Peyer's patch (tissue), 4 donors: ENCODE measurements at places on chromosomes 3 and 15. TPM values are rescaled to one million over a fixed set of nuclear protein-coding genes. Genes with fewer than 3 reads are reported as not detected.

DNA sequence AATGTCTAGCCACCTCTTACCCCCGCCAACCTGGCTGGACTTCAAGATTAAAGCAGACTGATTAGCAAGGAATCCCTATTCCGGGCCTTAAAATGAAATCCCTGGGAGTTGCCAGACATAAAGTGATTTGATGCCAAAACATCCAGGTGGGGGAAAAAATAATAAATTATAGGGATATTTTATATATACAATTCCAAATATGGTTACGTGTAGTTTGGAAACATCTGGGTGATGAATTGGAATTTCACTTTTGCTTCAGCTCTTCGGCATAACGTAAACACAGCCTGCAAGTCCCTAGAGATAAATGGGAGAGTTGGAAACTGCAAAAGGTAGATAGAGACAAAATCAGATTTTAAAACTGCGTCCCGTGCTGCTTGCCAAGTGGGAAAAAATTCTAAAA, 545.5 kb upstream of the MDFIC2 start:
- DNase-seq, result no peak
- no peaks in the 10 kb centered on the region for H3K4me1 ChIP-seq
- no peaks in the 10 kb centered on the region for H3K36me3 ChIP-seq
- H3K27me3 ChIP-seq, result no peaks in the 10 kb centered on the region
- no peak overlapping the region for H3K4me3 ChIP-seq
- H3K27ac ChIP-seq, result no peak overlapping the region

Gene P4HTM
- 90.9 TPM for total RNA-seq

Gene HCN4
- not detected for total RNA-seq

Gene RPL22L1
- 28.3 TPM for total RNA-seq

DNA sequence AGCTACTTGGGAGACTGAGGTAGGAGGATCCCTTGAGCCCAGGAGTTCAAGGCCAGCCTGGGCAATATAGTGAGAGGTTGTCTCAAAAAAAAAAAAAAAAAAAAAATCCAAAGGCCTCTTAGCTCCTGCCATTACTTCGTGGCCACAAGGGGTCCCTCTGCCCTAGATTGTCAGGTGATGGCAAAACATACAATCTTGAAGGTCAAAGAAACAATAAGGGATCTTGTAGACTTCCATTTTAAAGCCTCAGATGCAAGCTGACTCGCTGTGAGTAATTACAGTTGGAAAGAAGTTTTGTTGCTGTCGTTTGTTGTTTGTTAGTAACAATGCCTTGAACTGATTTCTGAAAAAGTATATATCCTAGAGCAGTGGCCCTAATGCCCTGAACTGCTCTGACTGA, 55.9 kb upstream of the PLCL2 start:
- peak; percentile 82 for DNase-seq
- H3K4me3 ChIP-seq, result no peak overlapping the region
- H3K27ac ChIP-seq, result no peak overlapping the region
- no peaks in the 10 kb centered on the region for H3K27me3 ChIP-seq

DNA sequence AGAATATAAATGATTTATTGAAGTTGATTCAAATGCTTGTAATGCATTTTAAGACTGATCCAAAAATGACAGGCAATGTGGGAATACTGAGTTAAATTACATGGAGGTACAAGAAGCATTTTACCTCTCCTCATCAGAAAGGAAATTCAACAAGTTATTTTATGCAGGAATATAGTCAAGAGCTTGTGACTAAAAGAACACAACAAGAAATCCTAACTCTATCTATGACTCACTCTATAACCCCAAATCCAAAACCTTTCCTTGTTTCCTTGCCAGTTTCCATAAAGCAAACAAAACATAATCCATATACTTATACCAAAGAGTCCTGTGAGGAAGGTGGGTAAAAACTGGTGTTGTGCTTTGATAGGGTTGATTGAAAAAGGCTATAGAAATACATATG, 30.8 kb downstream of the SIN3A start:
- H3K27me3 ChIP-seq, result no peaks in the 10 kb centered on the region
- no peak for DNase-seq
- H3K4me3 ChIP-seq, result no peak overlapping the region
- no peaks in the 10 kb centered on the region for H3K36me3 ChIP-seq
- no peak overlapping the region for H3K27ac ChIP-seq
- no peaks in the 10 kb centered on the region for H3K4me1 ChIP-seq

Gene RASGRP1
- total RNA-seq, result 2.1 TPM

Gene SUSD5
- total RNA-seq, result 0.40 TPM

DNA sequence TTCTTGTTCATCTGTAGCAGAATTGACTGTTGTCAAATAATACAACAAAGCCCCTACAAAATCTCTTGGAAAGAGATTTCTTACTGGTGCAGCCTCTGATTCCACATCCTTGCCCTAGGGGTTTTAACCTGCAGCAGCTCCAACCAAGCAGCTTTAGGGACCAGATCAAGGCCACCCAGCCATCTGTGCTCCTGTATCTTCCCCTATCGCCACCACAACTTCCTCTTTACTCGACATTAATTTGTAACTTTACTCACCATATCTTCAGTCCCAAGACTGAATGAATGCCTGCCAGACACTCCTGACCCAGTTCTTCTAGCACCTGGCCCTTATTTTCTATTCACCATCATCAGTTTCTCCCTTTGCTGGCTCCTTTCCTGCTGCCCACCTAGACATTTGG, 156.6 kb upstream of the IL12A start:
- no peaks in the 10 kb centered on the region for H3K36me3 ChIP-seq
- no peak for DNase-seq
- no peaks in the 10 kb centered on the region for H3K4me1 ChIP-seq
- H3K27ac ChIP-seq, result no peak overlapping the region
- H3K4me3 ChIP-seq, result no peak overlapping the region

DNA sequence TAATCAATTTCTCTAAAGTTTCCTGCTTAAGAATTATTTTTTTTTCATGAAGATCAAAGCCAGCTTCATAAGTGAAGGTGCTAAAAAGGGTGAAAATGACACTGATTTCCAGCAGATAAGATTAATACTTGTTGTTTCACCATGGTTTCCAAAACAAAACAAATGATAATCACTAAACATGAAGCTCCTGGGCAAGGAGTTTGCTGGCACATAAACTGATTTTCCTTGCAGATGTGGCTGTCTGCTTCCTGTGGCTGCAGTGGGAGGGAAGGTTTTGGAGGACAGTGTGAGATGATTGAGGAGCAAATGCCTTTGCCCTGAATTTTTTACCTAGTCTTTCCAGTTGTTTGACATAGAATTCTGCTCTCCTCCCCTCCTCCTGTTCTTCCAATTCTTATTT, 228.8 kb downstream of the DIPK2A start:
- H3K36me3 ChIP-seq, result no peaks in the 10 kb centered on the region
- no peak overlapping the region for H3K4me3 ChIP-seq
- H3K27me3 ChIP-seq, result no peaks in the 10 kb centered on the region
- no peak overlapping the region for H3K27ac ChIP-seq

DNA sequence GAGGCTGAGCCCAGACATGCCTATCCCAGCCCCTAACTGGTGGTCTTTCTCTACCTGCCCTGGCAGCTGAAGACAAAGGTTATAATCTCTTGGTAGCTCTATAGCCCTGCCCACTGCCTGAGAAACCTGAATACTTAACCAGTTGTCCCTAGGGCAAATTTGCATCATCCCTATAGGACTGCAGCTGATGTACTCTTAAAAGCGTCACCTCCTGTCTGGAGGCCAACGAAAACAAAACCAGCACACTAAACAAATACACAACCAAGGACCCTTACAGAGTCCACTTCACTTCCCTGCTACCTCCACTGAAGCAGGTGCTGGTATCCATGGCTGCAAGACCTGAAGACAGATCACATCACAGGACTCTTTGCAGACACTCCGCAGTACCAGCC, 98.0 kb downstream of the KCNAB1 start:
- no peak overlapping the region for H3K27ac ChIP-seq
- no peaks in the 10 kb centered on the region for H3K27me3 ChIP-seq
- no peaks in the 10 kb centered on the region for H3K4me1 ChIP-seq
- DNase-seq, result no peak
- H3K4me3 ChIP-seq, result no peak overlapping the region

DNA sequence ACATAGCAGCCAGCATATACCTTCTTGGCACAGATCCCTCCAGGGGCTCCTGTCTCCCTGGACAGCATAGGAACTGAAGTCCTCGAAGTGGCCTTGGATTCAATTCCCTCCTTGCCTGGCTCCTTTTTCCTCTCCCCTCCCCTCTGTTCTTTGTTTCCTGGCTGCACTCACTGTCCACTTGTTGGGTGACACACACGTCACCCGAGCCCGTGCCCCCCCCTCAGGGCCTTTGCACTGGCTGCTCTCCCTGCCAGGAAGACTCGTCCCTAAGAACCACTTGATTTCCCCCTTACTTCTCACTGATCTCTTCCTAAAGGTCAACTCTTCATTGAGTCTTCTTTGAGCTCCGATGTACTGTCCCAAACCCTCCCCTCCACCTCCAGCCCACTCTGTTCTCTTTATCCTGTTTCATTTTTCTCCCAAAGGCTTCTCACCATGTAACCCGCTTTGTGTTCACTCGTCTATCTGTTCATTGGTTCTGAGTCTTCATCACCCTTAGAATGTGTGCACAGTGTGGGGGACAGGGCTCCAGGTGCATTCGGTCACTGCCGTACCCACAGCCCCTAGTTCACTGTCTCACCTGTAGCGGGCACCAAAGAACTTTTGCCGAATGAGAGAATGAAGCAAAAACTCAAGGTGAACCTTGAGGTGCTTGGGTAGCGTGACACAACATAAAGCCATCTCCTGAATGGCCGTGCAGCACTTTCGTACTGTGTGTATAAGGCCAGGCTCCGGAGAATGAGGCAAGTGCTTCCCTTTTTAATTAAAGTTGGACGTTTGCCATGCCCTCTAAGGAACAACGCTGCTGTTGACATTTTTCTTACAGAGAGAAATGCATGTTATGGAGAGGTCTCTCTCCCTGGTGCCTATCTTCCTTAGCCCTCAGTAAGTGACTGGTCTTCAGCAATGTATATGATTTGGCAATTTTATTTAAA, 74.0 kb downstream of the CHRNA7 start:
- no peak overlapping the region for H3K27ac ChIP-seq
- no peaks in the 10 kb centered on the region for H3K36me3 ChIP-seq
- no peak overlapping the region for H3K4me3 ChIP-seq
- no peaks in the 10 kb centered on the region for H3K4me1 ChIP-seq

Gene PLSCR2
- total RNA-seq, result not detected

DNA sequence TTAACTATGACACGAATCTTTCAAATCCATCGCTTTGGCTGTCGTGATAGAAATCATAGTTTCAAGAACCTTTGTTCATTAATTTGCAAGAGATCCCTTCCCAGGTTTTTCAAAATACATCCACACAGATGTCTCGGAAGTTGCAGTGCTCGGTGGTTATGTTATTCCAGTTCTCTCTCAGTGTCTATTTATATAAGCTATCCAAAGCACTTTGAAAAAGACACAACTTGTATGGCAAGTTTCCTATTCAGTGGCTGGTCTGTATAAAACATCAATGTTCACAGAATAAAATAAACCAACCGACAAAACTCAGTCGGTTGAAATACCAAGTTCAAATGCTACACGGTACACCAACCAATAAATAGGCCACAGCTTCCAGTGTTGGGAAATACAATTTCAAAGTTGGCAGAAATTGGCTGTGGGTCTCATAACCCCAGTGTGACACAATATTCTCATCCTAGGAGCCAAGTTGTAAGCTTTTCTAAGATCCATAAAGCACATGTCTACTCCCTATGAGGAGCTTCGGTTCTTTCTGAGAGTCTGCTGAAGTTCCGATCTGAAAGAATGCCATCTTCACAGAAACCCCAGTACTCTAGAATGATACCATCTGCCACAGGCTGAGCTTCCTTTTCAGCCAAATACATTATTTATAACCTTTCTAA, 23.7 kb downstream of the SATB1 start:
- H3K36me3 ChIP-seq, result peaks cover 7% of the 10 kb centered on the region
- DNase-seq, result no peak
- no peak overlapping the region for H3K4me3 ChIP-seq
- H3K27me3 ChIP-seq, result no peaks in the 10 kb centered on the region
- H3K4me1 ChIP-seq, result no peaks in the 10 kb centered on the region

Gene OXSR1
- 32.4 TPM for total RNA-seq

GRCh38 chr15:31238906-31239305, 87.7 kb upstream of the KLF13 start:
- H3K4me1 ChIP-seq, result peaks cover 24% of the 10 kb centered on the region
- no peaks in the 10 kb centered on the region for H3K27me3 ChIP-seq
- no peak overlapping the region for H3K27ac ChIP-seq
- no peak for DNase-seq
- no peak overlapping the region for H3K4me3 ChIP-seq

- H3K36me3 ChIP-seq, result no peaks in the 10 kb centered on the region
- H3K4me3 ChIP-seq, result no peak overlapping the region
- peak; percentile 43 for DNase-seq
- H3K27me3 ChIP-seq, result no peaks in the 10 kb centered on the region
- H3K27ac ChIP-seq, result no peak overlapping the region
Measured at GRCh38 chr3:126540342-126540849, 16.4 kb downstream of the CHST13 start.

DNA sequence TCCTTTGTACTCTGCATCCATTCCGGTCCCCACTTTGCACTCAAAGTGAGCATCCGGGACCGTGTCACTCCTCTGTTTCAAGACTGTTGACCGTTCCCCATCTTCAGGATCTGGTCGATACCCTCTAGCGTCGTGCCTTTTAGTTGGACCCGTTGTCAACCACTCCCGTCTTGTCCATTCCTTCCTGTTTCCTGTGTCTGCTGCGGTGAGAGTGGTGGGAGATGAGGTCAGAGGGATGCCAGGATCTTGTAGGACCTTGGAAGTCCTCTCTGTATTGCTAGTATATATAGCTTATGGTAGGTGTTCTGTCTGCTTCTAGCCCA, 624 bp downstream of the BRK1 start:
- H3K27me3 ChIP-seq, result no peaks in the 10 kb centered on the region
- peak overlapping the region; percentile 84 for H3K27ac ChIP-seq
- DNase-seq, result no peak
- peaks cover 18% of the 10 kb centered on the region for H3K4me1 ChIP-seq
- H3K4me3 ChIP-seq, result peak overlapping the region; percentile 91
- H3K36me3 ChIP-seq, result no peaks in the 10 kb centered on the region

Gene GATM
- total RNA-seq, result 158 TPM

Gene ZNF662
- total RNA-seq, result 1.2 TPM

DNA sequence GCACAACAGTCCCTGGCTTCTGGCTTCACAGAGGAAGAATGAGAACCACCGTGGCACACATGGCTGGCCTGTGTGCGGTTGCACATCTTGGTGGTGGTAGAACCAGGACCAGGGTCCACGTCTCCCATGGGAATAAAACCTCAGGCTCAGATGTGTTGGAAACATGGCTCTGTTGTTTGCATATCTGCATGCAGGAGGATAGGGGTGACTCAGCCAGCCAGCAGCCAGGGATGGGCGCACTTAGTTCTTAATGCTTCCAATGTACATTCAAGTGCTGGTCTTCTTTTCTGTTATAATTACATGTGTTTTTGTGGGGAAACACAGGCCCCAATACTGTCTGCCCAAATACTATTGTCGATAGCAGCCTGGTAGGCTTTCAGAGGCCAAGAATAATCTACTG, 35.8 kb upstream of the BCL2L10 start:
- no peaks in the 10 kb centered on the region for H3K4me1 ChIP-seq
- no peak overlapping the region for H3K4me3 ChIP-seq
- H3K36me3 ChIP-seq, result no peaks in the 10 kb centered on the region
- no peak overlapping the region for H3K27ac ChIP-seq
- H3K27me3 ChIP-seq, result no peaks in the 10 kb centered on the region
